ENCODE measurements at places on chromosomes 16 and 17.
A peak's percentile ranks its signal among the peaks of the same experiment; 100 is the strongest.

- no peak for DNase-seq
These were observed 213.4 kb downstream of the CBLN1 start for GRCh38 chr16:49068224-49068623.

- no peak for DNase-seq
These were observed 100.2 kb upstream of the FOXF1 start for GRCh38 chr16:86410081-86410480.

DNA sequence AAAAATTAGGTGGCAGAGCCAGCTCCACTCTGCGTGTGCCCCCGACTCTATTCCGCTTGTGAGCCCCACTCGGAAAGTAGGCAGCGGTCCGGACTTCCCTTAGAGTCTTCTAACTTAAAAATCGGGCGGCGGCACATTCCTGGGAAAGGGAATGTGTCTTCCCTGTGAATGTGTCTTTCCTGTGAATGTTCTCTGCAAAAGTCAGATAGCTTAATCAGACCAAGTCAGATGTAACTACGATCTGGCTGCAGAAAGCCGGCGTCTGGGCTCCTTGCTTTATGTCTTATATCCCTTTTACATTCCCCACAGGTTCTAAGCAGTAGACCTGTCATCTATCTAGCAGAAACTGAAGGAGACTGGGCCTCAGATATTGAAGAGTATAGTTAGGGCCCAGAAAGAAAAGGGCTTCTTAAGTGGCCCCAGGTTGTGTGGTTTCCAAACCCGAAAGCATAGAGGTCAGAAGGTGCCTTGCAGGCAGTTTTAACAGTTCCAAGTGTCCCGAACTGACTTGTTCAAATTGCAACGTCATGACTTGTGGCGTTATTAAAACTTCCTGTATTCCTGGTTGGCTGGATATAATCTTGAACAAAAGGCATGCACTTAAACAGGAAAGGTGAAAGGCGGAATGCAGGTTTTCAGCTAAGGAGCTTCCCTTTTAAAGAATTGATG, 601 bp downstream of the PHKB start:
- DNase-seq: peak; percentile 49

DNA sequence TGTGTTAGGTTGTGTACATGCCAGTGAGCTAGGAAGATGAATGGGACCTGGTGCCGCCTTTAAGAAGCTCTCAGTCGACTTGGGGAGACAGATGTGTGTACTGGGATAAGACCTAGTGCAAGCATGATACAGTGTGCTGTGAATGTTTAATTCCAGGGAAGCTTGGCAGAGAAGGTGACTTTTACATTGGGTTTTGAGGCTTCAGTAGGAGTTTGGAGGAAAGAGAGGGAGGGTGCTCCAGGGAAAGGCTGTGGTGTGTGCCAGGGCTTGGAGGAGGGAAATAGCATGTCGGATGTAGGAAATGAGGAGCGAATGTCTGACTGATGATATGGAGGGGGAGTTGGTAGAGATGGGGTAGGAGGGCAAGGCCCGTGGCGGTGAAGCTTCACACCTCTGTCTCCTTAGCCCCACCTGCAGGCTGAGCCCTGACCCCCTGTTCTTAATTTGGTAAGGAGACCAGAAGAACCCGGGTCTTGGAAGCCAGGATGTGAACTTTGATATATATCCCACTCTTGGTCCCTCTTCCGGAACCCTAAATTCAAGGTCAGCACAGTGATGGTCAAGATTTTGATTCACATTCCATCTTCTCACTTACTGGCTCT, 76.6 kb downstream of the PLCG2 start:
- DNase-seq: no peak

GRCh38 chr17:76523084-76524037, 14.1 kb downstream of the CYGB start:
- DNase-seq: no peak

DNA sequence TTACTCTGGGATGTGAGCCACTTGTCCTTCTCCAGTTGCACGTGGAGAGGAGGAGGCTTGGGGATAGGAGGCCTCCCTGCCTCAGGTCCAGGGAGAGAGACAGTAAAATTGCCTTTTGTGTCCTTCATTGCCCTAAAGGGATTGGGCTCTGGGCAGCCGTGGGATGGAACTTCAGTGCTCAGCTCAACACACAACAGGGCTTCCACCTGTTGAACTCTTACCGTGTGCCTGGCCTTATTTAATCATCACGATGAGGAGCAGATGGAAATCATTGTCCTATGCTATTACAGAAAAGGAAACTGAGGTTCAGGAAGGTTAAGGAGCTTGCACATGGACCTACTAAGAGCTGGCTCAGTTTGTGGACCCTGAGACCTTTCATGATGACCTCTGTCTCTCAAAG, 92.4 kb upstream of the CDC42EP4 start:
- DNase-seq: no peak

DNA sequence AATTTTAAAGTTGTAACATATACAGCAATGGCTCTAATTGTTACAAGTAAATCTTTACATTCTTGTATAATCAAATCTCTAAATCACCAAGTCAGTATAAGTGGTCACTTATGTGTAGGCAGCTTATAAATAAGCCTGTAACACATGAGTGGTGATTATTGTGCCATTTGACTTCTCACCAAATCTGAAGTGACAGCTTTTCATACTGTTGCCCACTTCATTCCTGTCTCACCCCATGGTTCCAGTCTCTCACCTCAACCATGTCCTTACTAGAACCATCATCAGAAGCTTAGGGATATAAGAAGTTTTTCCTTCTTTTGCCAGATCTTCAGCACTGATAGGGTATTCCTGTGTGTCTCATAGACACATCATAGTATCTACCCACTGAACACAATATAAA, 23.5 kb downstream of the TNRC6A start:
- DNase-seq: no peak

DNA sequence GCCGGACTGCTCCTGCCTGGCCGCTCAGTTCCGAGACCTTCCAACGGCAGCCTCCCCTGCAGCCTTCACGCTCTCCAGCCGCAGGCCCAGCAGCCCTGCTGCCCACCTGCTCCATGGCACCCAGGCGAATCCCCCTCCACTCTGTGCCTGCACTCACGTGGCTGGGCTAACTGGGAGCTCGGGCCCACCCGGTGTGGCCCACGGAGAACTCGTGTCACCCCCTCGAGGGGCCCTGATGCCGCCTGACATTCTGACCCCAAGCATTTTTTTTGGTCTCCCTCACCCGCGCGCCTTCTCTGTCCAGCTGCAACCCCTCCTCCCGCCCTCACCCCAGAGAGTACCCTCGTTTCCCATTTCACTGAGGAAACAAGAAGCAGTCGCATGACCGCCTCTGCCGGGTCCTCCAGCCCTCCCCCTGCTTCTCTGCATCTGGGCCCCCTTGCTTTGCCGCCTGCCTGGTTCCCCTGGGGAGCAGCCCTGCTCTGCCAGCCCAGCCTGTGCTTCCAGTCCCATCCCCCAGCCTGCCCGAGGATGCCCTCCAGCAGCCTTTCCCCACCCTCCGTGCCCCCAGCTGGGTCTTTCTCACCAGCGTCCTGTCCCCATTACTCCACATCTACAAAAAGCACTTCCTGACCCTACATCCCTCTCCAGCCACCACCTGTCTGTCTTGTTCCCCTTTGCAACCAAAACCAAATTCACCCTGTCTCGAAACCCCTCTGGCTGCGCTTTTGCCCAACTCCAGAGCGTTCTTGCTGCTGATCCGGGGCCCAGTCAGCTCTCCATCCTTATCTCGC, 146.4 kb upstream of the CHMP6 start:
- DNase-seq: no peak

- no peak for DNase-seq
These were observed 119.5 kb downstream of the NTN1 start for GRCh38 chr17:9140550-9141424.

- no peak for DNase-seq
These were observed 28.8 kb upstream of the RMI2 start for GRCh38 chr16:11316331-11317015.

GRCh38 chr17:2064980-2065785, 10.3 kb downstream of the HIC1 start:
- DNase-seq: no peak

DNA sequence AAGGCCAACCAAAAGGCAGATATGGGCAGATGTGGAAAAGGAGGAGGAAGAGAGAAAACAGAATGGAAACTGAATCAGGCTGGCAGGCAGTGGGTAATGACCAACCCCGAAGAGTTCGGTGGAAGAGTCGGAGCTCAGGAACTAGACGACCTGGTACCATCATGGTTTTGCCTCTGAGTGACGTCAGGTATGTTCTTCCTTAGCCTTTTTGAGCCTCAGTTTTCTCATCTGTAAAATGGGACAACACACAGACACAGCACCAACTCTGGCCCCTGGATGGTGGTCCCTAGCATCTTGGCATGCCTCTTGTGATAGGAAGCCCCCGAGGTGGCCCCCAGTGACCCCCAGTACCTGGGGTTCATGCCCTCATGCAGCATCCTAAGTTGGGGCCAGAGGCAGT, 37.2 kb upstream of the C16orf82 start:
- DNase-seq: no peak

DNA sequence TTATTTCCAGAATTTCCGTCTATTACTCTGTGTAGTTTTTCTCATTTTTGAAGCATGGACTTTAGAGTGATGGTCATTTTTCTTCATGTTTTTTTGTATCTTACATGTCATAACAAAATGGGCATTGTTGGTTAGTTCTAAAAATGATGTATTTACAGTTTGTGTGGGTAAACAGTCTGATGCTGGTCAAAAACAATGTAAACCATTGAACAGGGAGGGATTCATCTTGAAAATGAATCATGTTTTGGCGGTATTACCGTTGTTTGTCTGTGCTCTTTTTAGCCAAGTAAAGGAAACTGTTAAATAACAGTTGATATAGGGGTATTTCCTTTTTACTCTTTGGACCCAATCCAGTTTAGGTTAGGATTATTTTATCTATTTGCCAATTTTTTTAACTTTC, 315.8 kb downstream of the BCAS3 start:
- no peak for DNase-seq

GRCh38 chr16:29784901-29785500, 5.5 kb upstream of the KIF22 start:
- no peak for DNase-seq

GRCh38 chr16:56758930-56759329, 29.0 kb downstream of the NUP93 start:
- no peak for DNase-seq

DNA sequence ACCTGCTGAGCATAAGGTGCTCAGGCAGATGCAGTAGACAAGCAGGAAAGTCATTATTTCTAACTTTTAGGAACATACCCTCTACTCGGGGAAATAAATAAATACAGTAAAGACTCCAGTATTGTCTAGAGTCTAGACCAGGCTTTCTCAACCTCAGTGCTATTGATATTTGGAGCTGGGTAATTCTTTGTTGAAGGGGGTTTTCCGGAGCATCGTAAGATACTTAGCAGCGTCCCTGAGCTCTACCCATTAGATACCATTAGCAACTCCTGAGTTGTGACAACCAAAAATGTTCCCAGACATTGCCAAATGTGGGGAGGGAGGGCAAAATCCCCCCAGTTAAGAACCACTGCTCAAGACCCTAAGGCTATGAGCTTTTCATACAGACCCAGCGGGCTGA, 21.1 kb downstream of the EPOP start:
- no peak for DNase-seq

All from CMK (cell line).